ENCODE measurements at places on chromosomes 12 and 14. TPM values are rescaled to one million over a fixed set of nuclear protein-coding genes. Genes with fewer than 3 reads are reported as not detected.
A peak's percentile ranks its signal among the peaks of the same experiment; 100 is the strongest.

DNA sequence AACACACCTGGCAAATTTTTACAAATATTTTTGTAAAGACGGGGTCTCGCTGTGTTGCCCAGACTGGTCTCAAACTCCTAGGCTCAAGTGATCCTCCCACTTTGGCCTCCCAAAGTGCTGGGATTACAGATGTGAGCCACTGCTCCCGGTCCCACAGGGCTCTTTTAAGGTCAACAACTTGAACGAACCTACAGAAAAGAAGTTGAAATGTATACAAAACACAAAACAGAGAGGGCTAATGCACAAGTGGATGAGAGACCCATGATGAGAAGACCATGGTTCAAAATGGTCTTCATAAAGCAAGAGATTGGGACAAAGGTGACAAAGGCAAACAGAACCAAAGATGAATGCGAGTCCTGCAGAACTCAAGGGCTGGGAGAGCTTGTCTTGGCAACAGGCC is 91.4 kb downstream of the CALM1 start:
- no peak for DNase-seq

DNA sequence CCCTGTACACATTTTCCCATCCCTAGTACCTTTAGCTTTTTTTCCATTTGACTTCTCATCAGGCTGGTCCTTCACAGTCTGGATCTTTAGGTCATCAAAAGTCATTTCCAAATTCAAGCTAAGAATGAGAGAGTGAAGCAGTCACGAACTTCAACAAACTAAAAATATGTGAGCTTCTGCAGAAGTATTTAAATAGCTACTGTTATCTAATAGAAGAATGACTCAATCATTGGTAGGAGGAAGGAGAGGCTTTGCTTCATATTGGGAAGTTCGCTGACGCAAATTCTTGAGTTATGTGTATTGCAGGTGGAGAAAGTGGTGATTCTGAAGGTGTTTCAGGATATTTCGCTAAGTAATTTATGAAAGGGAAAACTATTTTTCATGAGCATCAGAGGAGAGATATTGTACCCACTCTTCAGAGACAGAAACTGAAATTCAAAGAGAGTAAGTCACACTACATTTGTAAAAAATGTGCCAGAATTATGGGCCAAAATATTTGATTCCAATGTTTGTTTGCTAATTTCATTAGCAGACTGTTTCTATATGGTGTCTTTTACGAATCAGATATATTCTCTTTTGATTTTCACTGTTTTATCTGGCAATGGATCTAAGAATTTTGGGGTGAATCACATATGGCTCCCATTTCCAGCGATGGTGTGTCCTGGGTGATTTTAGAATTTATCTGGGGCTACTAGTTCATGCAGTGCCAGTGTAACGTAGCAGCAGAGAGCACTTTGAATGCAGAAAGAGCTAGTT is at the start of gene OLR1:
Gene OLR1, minus strand, starts transcription at position 160 of the 756 bp plus-strand sequence. Its CDS starts 55 bp downstream, at position 105.
- DNase-seq = no peak

ACOT6 gene
- total RNA-seq = not detected

DNA sequence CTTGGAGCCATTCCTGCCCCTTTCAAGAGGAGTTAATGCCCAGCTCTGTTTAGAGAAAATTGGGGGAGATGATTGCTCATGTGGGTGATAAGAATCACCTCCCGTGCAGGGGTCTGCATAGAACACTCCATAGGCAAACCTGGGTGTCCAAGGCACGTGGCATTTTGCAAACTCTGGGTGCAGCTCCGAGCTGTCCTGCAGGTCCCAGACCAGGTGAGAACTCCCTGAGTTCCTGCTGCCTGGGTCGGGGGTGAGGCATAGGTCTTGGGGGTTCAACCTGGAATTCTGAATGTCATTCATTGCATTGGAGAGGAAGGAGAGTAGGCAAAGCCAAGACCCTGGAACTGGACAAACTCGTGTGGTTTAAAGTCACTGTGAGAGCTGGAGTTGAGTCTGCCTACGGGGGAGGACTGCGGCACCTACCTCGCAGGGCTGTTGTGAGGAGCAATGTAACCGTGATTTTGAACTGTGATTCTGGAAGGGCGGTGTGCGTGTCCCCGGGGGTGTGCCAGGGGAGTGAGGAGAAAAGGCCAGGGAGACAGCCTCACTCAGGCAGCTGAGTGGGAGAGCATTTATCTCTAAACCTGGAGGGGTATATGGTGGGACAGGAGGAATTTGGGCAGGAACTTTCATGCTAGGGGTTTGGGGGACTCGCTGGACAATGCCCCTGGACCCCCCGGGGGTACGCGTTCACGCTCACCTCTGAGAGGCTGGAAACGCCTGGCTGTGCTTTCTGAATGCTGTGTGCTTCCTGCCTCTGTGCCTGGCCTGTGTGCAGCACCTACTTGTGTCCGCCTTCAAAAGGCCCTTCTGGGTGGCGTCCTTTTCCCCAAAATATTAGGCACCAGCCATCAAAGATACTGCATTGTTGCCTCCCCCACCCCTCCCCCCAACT is 30.4 kb downstream of the MEG3 start:
- peak; percentile 27 for DNase-seq

HOTAIR gene
- total RNA-seq = not detected

- DNase-seq = no peak
Measured at GRCh38 chr14:49766839-49767238, 1.1 kb upstream of the KLHDC2 start.

GRCh38 chr12:51383269-51383905 is 7.8 kb downstream of the GALNT6 start:
- no peak for DNase-seq

DNA sequence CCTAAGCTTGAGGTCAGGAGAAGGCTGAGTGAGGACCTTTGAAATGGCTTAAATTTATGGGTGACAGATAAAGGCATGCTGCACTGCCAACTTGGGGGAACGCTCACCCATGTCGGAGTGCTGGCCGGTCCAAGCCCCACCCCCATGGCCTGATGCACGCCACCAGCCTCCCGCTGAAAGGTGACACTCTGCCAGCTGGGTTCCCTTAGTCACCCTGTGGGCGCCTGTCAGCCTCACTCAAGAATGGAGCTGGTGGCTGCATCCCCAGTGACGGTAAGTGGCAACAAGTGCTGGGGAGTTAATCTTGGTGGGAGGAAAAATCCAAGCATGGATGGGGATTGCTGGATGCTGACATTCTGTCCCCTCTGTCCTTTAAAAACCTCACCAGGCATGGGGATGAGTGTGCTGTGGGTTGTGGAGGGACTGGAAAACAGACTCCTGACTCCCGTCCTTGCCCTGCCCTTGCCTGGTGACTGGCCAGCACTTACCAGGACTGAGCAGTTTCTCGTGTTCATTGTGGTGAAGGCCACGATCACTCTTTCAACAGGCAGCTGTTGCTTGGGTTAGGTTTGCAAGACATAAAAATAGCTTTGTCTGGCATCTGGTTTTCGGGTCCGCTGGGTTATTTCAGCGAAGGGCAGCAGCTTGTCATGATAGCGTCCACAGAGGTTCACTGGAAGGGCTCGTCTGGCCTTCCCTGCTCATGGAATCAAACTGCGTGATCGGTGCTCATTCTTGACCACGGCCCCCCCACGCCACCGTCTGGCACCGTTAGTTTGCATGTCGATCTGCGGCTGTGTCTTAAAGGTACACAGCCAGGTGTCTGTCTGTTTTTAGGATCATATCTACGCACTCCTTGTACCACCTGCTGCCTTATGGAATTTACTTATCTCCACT is 15.0 kb downstream of the ACACB start:
- DNase-seq = peak; percentile 59

TPH2 gene
- total RNA-seq = not detected

GUCY2C gene
- total RNA-seq = not detected

HOXC12 gene
- total RNA-seq = not detected

RASSF9 gene
- total RNA-seq = 7.9 TPM

DNA sequence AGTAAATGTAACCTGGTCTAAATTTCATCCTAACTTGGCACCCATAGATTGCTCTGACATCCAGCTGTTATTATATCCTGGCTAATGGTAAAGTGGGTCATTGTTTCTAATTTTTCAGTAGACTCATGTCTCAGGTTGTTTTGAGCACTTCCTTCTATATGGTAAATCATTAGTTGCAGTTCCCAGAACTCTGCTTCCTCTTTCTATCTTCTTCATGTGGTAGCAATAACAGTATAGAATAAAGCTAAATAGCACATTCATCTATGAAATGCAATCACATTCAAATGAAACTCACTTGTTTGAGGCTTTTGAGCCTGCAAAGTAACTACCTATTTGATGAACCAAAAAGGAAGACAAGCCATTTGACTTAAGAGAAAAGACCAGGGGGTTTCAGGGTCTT is 65.1 kb upstream of the GZMB start:
- no peak for DNase-seq

- peak; percentile 63 for DNase-seq
Measured at GRCh38 chr14:104939666-104940410, 15.2 kb downstream of the PLD4 start.

RNFT2 gene
- total RNA-seq = 3.1 TPM

WNK1 gene
- 182 TPM for total RNA-seq

GRCh38 chr14:48747561-48748089 is 838.6 kb downstream of the RPS29 start:
- no peak for DNase-seq

DNA sequence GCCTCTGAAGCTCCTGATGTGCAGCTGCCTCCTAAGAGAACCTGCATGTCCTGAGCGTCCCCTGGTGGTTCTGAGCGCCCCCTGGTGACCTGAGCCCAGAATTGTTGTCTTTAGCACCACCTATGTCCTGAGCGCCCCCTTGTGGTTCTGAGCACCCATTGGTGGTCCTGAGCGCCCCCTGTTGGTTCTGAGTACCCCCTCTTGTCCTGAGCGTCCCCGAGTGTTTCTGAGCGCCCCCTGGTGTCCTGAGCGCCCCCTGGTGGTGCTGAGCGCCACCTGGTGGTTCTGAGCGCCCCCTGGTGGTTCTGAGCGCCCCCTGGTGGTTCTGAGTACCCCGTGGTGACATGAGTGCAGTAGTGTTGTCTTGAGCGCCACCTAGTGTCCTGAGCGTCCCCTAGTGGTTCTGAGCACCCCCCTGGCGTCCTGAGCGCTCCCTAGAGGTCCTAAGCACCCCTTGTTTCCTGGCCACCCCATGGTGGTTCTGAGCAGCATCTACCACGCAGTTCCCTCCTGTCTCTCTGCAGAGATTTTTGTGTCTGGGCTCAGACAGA is 782.5 kb downstream of the TMEM121 start:
- DNase-seq = peak; percentile 60

DLK1 gene
- total RNA-seq = not detected

GRCh38 chr14:24813089-24813815 is 179.3 kb upstream of the GZMB start:
- DNase-seq = no peak

GRCh38 chr12:6465467-6466183 is 4.9 kb downstream of the VAMP1 start:
- DNase-seq = no peak

DNA sequence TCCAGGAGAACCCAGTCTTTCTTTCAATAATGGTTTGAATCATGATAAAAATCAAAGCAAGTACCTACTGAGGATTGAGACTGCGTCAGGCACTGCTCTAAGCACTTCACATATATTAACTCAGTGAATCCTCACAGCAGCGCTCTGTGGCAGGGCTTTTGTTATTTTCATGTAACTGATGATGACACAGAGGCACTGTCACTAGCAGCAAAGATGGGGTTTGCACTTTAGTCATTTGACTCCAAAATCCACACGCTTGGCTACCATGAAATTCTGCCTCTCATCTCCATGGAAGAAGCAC is 98.8 kb upstream of the GSC start:
- DNase-seq = no peak

DNA sequence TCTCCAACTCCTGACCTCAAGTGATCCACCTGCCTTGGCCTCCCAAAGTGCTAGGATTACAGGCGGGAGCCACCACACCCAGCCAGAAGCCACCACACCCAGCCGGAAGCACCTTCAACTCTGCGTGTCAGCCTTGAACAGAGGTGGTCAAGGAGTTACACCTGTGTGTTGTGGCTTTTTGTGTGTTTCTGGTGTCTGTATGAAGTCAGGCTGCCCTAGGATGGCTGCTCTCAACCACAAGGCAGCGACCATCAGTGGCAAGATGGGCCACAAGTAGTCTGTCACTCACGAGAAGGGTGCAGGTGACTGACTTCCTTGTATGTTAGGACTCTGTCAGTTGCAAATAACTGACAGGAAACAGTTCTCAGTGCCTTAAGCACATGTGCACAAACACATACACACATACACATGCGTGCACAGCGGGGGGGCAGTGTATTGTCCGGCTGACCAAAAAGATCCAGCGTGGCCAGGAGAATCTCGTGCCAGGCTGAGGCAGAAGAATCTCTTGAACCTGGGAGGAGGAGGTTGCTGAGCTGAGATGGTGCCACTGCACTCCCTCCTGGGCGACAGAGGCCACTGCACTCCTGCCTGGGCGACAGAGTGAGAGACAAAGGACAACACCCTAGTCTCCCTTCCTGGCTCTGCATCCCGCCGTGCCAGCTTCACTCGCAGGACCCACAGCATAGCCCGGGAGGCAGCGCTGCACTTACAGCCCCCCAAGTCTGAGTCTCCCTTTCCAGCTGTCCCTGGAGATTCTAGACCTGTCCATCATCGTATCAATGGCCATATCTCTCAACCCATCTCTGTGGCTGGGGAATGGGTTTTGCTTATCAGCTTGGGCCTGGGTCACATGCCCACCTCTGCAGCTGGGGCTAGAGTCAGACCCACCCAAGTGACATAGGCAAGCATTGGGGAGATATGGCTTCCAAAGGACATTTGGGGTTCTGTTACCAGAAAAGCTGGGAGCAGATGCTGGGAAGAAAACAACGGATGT is 13.7 kb downstream of the P2RX4 start:
- DNase-seq = no peak

- DNase-seq = peak; percentile 11
Measured at GRCh38 chr12:2580821-2581220, 213.9 kb upstream of the FKBP4 start.

GRCh38 chr12:50787618-50788017 is 23.7 kb downstream of the ATF1 start:
- DNase-seq = no peak

KLRC1 gene
- total RNA-seq = not detected

SMIM41 gene
- total RNA-seq = 0.84 TPM

- no peak for DNase-seq
Measured at GRCh38 chr12:77861317-77861716, 30.6 kb downstream of the NAV3 start.

DNA sequence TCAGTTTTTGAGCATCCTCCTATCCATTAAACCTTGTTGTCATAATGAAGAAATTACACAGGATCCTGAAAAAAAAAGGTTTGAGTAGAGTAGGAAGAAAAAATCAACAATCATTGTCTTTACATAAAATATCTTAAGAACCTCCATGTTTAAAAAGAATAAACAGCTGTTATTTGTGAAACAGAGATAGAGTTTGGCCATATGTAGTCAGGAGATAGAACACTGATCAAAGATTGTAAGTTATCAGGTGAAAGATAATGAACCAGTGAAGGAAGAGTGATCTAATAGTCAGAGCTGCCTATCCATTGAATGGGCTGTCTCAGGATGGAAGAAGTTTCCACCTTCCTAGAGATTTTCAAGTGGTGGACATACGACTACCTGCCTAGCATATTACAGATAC is 397.1 kb downstream of the SOX5 start:
- no peak for DNase-seq

E2F7 gene
- 0.30 TPM for total RNA-seq

LUM gene
- 118 TPM for total RNA-seq

DNA sequence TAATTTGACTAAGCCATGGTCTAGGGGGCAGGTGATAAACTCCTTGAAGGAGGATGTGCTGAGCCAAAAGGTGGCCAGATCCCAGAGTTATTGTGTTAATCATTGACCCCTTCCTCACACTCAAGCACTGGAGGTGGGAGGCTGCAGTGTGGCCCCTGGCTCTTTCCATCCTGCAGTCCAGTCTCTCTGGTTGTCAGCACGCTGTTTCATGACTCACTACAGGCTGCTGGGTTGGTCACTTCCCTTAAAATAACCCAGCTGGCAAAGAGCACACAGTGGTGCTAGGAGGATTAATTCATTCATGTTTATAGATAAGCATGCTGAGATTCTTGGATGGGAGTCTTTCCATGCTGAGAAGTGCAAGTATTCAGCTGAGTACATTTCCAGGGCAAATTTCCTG is 228.9 kb downstream of the ANO2 start:
- no peak for DNase-seq
